EL (cell line): ENCODE measurements at places on chromosomes 3 and 15.

DNA sequence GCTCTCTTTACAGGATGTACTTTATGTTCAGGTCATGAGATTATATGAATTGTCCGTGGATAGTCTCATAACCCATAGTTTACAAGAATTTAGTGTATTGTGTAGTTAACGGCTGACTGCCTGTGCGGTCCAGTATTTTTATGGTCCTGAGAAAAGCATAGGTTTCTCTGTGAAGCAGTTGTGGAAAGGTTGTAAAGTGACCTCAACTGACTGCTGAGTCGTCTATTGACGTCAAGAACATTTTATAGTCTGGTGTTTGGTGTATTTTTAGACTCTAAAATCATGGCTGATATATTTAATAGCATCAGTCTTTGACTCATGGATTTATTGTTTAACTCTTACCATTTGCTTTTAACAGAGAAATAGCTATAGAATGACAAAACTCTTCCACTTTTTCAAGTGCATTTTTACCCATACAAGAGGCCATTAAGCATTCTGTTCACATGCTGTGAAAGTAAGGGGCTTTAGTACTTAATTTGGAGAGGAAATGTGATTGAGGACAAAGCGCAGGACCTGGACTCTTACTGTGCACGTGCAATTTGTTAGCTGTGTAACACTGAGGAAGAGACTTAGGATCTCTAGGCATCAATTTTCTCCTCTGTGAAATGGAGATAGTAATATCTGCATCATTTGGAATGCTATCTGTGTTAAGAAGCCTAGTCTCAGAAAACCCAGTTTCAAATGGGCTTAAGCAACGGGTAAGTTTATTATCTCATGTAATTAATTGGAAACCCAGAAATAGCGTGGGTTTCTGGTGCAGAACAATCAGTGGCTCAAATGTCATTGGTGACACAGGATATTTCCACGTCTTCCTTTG is 240.8 kb downstream of the NFKBIZ start:
- DNase-seq, result peak; percentile 90

GRCh38 chr3:39990532-39990931 is 181.1 kb downstream of the MYRIP start:
- peak; percentile 68 for DNase-seq

DNA sequence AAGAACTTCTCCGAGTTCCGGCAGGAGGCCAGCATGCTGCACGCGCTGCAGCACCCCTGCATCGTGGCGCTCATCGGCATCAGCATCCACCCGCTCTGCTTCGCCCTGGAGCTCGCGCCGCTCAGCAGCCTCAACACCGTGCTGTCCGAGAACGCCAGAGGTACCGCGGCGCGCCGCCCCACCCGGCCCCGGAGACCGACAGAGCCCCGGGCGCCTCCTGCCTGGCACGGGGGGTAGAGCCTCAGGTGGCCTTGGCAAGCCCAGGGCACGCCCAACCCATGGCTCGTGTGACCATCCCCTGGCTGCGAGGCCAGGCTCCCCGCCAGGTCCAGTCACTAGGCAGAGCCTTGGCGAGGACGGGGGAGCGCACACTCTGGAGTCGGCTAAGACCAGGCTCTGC is 134.1 kb downstream of the LRRK1 start:
- no peak for DNase-seq

GRCh38 chr3:89889386-89889785 is 782.0 kb downstream of the EPHA3 start:
- DNase-seq, result no peak

GRCh38 chr3:58150810-58151199 is 60.0 kb downstream of the DNASE1L3 start:
- no peak for DNase-seq

GRCh38 chr3:125125821-125126245 is 70.0 kb upstream of the HEG1 start:
- peak; percentile 99 for DNase-seq

DNA sequence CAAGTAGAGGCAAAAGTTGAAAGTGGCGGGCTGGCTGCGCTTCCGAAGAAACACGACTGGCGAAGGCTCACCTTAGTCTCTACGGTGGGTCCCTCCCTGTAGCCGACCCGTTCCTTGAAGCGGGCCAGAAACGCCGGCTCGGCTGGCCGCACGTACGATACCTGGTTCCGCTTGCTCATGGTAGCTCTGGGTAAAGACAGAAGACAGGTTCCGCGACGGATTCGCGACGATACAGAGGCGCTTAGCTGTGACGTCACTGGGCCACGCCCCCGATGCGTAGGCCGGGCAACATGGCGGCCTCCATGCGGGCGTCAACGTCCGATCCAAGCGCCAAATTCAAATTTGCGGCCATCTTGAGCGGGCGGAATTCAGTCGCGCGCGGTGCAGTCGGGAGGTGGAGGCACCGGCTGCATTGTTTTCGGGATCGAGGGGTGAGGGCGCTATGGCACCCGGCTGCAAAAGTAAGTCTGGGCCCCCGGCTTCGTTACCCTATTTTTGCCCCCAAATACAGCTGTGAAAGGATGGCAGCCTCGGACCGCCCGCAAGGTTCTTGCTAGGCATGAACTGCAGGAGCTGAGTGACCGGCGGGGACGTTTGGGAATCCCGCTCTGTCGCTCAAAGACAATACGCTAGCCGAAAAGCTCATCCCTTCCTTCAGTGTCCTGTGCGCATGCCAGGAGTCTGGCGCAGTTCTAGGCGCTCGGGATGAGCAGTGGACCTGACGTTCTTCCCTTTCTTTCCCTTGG is at the start of the genes KIAA1143 and KIF15:
KIAA1143 (minus strand) TSS at position 196 of the 746 bp plus-strand sequence; CDS start at position 179, 17 bp downstream.
KIF15 (plus strand) TSS at position 371 of the 746 bp plus-strand sequence; CDS start at position 443, 72 bp downstream.
- peak; percentile 95 for DNase-seq

DNA sequence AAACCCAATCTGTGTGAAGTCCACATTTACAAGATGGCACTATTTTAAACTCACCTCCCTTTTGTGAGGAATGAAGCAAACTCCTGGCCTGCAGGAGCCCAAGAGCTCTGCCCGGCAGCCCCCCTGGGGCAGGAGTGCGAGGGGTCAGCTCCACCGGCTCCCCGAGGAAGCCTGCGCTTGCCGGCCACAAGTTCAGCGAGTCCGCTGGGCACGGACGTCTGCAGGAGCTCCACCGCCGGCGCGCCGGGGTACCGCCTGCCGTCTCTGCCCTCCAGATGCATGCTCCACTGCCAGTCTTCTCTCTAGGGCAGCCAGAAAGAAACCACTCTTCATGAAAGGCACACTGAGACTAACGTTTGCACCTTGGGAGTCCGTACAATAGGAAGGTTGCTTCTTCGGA is 17.5 kb downstream of the OCA2 start:
- no peak for DNase-seq

GRCh38 chr3:54856271-54856670 is 71.6 kb downstream of the LRTM1 start:
- DNase-seq, result no peak
